ENCODE measurements at places on chromosomes 2 and 18. TPM values are rescaled to one million over a fixed set of nuclear protein-coding genes. Genes with fewer than 3 reads are reported as not detected.

DNA sequence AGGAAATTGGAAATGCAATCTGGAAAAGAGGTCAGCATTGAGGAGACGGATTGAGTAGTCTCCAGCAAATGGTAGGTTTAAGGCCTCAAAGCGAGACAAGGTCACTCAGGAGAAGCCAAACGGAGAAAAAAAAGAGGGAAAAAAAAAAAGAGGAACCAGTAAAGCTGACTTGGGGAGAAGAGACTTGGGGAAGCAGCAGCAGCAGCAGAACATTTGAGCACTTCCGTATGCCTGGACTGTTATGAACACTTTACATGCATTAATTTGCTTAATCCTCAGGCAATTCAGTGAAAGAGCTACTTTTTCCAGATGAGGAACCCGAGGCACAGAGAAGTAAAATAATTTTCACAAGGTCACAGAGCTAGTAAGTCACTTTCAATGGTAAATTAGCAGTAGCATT lies 81.3 kb downstream of the OSBPL6 start:
- DNase-seq = no peak
- H3K4me1 ChIP-seq = peaks cover 20% of the 10 kb centered on the region
- H3K27ac ChIP-seq = no peak overlapping the region
- H3K27me3 ChIP-seq = peaks cover 5% of the 10 kb centered on the region
- H3K36me3 ChIP-seq = no peaks in the 10 kb centered on the region

The ATP6V1C2 gene
- total RNA-seq = 0.93 TPM

- DNase-seq = no peak
- H3K4me3 ChIP-seq = peak overlapping the region; percentile 55
- H3K4me1 ChIP-seq = no peaks in the 10 kb centered on the region
- H3K27me3 ChIP-seq = peaks cover 99% of the 10 kb centered on the region
These were observed 12.2 kb upstream of the SKOR2 start for GRCh38 chr18:47263430-47264307.

DNA sequence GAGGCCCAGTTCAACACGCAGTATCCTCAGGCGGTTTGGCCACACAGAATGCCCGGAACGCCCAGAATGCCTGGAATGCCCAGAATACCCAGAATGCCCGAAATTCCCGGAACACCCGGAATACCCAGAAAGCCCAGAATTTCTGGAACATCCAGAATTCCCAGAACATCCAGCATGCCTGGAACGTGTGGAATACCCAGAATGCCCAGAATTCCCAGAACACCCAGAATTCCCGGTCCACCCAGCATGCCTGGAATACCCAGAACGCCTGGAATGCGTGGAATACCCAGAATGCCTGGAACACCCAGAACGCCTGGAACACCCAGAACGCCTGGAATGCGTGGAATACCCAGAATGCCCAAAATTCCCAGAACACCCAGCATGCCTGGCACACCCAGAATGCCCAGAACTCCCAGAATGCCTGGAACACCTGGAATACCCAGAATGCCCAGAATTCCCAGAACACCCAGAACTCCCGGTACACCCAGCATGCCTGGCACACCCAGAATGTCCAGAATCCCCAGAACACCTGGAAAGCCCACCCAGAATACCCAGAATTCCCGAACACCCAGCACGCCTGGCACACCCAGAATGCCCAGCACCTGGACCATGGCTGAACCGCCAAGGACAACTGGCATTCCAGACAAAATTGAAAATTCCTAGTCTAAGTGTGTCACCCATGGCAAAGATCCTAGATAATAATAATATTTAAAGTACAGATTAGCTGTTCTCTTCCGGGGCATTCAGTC lies 487.4 kb upstream of the SALL3 start:
- H3K27ac ChIP-seq = no peak overlapping the region
- no peak for DNase-seq
- no peaks in the 10 kb centered on the region for H3K36me3 ChIP-seq
- H3K4me3 ChIP-seq = no peak overlapping the region
- H3K4me1 ChIP-seq = no peaks in the 10 kb centered on the region

DNA sequence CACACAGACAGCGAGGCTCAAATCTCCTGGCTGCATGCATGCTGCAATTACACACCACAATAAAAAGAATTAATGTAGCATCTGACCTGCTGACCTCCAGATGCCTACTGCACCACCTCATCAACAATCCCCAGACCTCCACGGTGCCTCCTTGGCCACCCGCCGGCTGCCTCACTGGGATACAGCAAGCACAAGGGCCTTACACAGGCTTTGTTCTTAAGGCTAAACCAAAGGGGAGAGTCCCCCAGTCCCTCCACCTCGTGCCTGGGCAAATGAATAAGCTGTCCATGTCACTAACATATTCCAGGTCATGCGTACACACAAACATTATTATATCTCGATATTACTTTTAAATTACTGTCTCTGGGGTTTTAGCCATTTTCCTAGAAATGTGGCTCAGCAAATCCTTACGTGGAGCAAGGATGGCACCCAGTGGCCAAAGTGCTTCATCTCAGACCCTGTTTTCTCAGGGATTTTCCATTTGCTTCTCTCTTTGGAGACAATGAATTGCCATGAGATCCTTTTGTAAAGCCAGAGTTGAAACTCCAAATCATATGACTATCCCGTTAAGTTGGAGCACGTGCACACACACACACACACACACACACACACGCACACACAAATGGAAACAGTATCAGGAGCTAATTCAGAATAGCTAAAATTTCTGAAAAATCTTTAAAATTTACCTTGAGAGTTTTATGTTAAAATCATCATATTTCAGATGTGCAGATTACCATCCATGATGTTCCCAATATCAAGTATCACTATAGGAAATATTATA lies 313.8 kb downstream of the PDE11A start:
- peaks cover 19% of the 10 kb centered on the region for H3K27me3 ChIP-seq
- DNase-seq = no peak
- peak overlapping the region; percentile 26 for H3K4me3 ChIP-seq
- H3K27ac ChIP-seq = peak overlapping the region; percentile 73

The ITGA4 gene
- 0.90 TPM for total RNA-seq

- no peak for DNase-seq
- no peak overlapping the region for H3K4me3 ChIP-seq
- no peak overlapping the region for H3K27ac ChIP-seq
- H3K4me1 ChIP-seq = no peaks in the 10 kb centered on the region
- no peaks in the 10 kb centered on the region for H3K36me3 ChIP-seq
These were observed 8.4 kb upstream of the ANXA4 start for GRCh38 chr2:69733342-69734034.

- H3K36me3 ChIP-seq = no peaks in the 10 kb centered on the region
- DNase-seq = no peak
- H3K27me3 ChIP-seq = no peaks in the 10 kb centered on the region
- H3K4me3 ChIP-seq = no peak overlapping the region
These were observed 194.4 kb downstream of the TMX3 start for GRCh38 chr18:68520406-68521075.

DNA sequence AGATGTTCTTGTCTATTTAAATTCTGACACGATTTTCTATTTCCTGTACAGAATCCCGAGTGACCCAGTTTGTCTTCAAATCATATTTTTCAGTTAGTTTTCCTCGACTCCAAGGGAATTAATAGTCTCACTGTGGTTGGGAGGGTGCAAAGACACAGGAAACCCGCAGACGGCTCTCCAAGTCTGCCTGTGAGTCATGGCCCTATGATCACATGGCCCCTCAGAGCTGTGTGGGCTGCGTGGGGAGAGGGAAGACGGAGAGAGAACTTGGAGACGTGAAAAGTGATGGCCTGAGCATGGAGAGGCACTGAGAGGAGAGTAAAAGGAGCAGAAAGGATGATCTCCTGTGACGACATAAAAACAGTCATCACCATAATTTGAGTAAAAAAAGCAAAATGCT lies 989.9 kb downstream of the DCDC2C start:
- no peaks in the 10 kb centered on the region for H3K36me3 ChIP-seq
- H3K4me1 ChIP-seq = peaks cover 5% of the 10 kb centered on the region
- DNase-seq = no peak
- no peaks in the 10 kb centered on the region for H3K27me3 ChIP-seq

DNA sequence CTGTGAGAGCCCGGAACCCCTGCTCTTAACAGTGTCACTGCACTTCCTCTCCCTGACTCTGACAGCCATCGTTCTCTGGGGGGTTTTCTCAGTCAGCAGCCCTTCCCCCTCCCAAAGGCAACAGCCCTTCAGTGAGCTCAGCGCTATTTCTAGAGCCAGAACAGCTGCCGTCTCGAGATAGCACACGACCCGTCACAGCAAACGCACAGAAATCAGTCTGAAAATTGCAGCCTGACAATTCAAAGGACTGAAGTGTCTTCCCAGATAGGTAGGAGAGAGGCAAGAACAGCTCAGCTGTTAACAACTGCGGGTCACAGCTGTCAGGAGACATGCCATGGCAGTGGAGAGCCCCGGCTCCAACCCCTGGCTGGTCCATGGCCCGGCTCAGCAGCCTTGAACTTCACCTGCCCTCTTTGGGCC lies 45.4 kb downstream of the ST8SIA5 start:
- no peaks in the 10 kb centered on the region for H3K36me3 ChIP-seq
- no peak overlapping the region for H3K4me3 ChIP-seq
- no peak for DNase-seq
- peaks cover 18% of the 10 kb centered on the region for H3K27me3 ChIP-seq
- H3K27ac ChIP-seq = no peak overlapping the region

DNA sequence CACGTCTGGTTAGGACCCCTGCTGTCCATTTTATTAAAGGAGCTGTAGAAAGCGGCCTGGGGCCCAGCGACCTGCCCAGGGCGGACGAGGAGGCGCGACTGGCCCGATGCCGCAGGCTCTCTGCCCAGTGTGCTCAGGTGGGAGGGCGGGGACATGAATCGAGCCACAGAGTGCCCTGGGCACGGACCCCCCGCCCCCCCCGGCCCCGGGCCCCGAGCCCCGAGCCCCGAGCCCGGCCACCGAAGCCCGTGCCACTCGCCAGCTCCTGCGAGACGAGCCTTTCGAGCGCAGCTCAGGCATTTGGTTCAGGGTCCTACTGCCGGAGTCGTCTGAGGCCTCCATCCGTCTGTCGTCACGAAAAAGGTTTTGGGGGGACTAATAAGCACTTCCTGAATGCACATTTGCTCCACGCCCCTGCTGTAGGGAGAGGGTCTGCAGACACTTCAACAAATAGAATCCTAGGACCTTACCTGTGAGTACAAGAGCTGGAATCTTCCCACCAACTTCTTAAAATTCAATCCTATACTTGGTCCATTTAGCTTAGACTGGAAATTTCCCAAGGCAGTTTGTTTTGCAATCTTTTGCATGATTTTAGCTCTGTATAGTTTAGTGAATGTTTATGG lies 602 bp upstream of the ADAM17 start:
- peak overlapping the region; percentile 98 for H3K4me3 ChIP-seq
- peaks cover 4% of the 10 kb centered on the region for H3K36me3 ChIP-seq
- no peaks in the 10 kb centered on the region for H3K27me3 ChIP-seq
- H3K4me1 ChIP-seq = peaks cover 44% of the 10 kb centered on the region
- peak overlapping the region; percentile 99 for H3K27ac ChIP-seq

DNA sequence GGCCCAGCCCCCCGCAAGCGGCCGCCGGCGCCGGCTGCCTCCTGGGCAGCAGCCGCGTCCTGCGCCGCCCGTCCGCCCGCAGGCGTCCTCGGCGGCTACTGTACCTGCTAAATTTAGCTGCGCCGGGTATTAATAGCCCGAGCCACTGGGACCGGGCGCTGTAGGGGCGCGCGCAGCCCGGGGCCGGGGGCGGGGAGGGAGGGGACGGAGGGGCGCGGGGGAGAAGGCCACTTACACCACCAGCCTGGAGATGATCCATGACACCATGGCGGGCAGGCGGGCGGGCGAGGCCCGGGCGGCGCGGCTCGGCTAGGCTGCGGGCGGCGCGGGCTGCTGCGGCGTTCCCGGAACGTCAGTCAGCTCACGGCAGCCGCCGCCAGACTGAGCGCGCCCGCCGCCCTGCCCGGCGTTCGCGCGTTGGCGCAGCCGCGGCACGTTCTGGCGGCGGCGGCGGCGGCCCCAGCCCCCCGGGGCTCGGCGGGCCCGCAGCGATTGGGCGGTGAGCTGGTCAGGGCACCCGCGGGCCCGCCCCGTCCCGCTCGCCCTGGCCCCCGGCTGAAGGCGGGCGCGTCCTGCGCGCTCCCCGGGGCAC lies at the start of gene REEP1:
REEP1 (minus strand) TSS at position 383 of the 592 bp plus-strand sequence; CDS start at position 267, 116 bp downstream.
- H3K27me3 ChIP-seq = peaks cover 73% of the 10 kb centered on the region
- H3K27ac ChIP-seq = peak within 1 kb of the TSS; percentile 93
- H3K4me3 ChIP-seq = peak within 1 kb of the TSS; percentile 91
- peaks cover 12% of the 10 kb centered on the region for H3K4me1 ChIP-seq

The PLCD4 gene
- 1.4 TPM for total RNA-seq

DNA sequence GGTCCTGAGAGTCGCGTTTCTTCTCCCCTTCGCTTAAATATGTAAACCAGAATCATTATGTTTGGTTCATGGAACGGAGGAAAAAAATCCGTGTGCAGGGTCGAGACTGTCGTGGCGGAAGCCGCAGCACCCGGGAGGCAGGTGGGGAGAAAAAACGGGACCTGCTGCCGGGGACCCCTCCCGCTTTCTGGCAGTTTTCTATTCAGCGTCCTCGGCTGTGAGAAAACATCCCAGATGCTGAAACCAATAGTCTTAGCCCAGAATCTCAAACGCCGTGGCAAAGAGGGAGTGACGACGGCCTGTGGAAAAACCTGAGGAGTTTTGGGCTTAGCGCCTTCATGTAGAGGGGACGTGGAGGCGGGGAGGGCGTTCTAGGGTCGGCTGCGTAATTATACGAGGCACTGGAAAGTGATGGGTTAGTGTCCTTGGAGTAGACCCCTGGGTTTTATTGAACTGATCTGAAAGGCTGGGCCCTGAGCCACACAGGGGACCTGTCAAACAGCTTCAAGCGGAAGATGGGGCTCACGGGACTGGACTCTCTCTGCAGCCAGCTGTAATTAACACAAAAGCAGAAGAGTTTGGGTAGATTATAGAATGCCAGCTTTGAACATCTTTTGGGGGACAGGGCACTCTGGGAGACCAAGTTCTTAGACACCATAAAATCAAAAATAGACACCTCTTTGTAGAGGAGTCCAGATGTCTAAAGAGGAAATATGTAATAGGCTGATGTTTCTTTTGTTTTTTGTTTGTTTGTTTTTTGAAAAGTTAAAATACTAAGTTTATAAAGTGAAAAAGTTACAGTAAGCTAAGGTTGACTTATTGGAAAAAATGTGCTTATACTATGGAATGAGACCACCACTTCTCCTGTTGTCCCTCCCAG lies 834 bp upstream of the BUB1 start:
- H3K4me1 ChIP-seq = peaks cover 32% of the 10 kb centered on the region
- H3K27me3 ChIP-seq = no peaks in the 10 kb centered on the region
- no peaks in the 10 kb centered on the region for H3K36me3 ChIP-seq
- peak overlapping the region; percentile 99 for H3K27ac ChIP-seq

GRCh38 chr2:172095146-172095904 lies 7.4 kb downstream of the DLX2 start:
- H3K4me3 ChIP-seq = peak overlapping the region; percentile 87
- H3K27me3 ChIP-seq = peaks cover 82% of the 10 kb centered on the region
- peak overlapping the region; percentile 79 for H3K27ac ChIP-seq
- H3K4me1 ChIP-seq = peaks cover 16% of the 10 kb centered on the region
- peaks cover 5% of the 10 kb centered on the region for H3K36me3 ChIP-seq
- peak; percentile 78 for DNase-seq

The UGT1A3 gene
- total RNA-seq = 0.19 TPM

The LYPD1 gene
- total RNA-seq = 33.9 TPM

DNA sequence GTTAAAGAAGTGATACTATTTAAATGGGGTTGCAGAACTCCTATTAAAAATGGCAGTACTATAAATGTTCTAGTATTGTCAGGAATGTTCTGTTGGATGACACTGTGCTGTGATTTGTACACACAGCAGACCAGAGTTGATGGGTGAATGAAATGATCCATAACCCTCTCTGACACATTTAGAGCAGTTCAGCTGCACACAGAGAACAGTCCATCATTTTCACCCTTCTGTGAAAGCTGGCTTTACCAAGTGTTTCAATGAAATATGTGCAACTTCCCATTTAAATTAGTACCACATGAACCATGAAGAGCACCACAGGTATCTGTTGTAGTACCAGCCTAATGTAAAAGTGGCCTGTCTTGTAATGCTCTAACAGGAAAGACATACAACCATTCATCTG lies 981.4 kb downstream of the TMEM182 start:
- H3K27ac ChIP-seq = no peak overlapping the region
- DNase-seq = no peak
- H3K4me3 ChIP-seq = no peak overlapping the region
- H3K27me3 ChIP-seq = peaks cover 4% of the 10 kb centered on the region

All from type B pancreatic cell (in vitro differentiated cells).